ENCODE measurements at places on chromosomes 7 and 10.
A peak's percentile ranks its signal among the peaks of the same experiment; 100 is the strongest.

DNA sequence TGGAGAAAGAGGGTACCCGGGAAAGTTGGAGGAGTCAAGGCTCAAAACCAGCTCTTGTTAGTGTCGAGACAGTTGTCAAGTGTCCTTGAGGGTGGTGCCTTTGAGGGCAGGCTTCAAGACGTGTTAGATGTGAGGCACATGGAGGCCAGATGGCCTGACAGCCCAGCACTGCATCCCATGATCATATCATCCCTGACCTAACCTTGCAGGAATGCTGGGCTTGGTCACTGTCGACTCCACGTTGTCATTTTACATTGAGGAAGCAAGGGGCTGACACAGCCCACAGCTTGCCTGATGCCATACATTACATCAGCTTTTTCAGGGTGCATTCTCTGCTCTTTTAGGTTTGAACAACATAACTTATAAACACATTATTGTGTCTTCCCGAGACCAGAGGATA is 114.1 kb downstream of the ABCA13 start:
- peak; percentile 42 for DNase-seq

- DNase-seq, result peak; percentile 76
These were observed 256.4 kb upstream of the PHYHIPL start for GRCh38 chr10:58919927-58920654.

DNA sequence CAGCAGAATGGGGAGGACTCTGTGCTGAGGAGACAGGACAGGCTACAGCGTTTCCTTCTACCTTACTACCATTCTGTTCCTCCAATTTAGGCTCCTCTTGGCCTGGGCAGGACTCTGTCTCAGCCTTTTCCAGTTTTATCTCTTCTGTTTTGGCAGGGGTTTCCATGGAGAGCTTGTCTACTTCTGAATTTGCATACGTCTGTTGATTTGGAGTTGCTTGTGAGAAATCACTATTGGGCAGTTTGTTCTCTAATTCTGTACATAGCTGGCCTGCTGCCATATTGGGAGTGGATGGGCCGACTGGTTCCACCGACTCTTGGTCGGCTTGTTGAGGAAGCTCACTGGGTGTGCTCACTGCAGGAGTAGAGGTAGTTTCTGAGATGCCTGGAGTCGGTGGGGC is 136.8 kb downstream of the GALNT11 start:
- DNase-seq, result no peak

DNA sequence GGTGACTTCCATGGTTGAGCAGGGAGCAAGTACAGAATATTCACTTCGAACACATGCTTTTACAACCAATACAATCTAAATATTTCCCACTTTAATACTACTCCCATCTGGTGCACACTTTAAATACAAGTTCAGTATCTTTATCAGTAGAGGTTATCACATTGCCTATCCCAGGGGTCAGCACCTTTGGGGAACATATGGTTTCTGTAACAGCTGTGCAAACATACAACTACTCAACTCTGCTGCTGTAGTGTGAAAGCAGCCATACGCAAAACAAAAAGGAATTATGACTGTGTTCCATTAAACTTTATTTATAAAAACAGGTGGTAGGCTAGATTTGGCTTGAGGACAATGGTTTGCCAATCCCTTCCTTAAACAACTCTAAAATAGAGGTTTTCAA is 157.5 kb downstream of the XPNPEP1 start:
- DNase-seq, result no peak

DNA sequence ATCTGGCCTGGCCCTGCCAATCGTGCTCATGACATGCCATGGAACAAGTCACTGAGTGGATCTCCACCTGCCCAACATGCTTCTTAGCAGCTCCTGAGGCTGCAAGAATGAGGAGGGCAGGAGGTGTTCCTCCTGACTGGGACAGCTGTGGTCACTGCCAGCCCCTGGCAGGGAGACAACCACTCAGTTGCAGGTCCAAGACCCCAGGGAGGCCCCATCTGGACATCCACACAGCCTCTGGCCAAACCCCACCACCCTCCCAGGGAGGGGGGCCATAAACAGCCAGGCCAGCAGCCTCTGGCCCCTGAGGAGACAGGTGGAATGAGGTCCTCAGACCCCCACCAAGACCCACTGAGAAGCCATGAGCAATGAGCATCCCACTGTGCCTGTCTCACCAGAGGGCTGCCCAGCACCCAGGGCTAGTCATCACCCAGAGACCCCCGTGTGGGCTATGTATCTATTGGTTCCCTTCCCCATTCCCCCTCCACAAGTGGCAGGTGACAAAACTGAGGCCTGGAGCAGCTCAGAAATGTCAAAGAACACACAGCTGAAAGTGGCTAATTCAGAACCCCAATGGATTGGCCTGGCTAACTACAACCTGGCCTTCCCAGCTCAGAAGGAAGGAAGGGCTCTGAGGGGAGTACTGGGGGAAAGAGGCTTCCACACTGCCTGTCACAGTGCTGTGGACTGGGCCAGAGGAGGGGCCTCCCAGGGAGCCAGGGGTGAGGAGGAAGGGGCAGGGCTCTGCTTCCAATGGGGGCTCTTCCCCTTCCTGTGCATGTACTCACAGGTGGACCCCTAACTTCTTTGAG is 3.0 kb downstream of the GPRIN2 start:
- DNase-seq, result no peak

- no peak for DNase-seq
These were observed 3.1 kb downstream of the CD36 start for GRCh38 chr7:80641548-80641947.

DNA sequence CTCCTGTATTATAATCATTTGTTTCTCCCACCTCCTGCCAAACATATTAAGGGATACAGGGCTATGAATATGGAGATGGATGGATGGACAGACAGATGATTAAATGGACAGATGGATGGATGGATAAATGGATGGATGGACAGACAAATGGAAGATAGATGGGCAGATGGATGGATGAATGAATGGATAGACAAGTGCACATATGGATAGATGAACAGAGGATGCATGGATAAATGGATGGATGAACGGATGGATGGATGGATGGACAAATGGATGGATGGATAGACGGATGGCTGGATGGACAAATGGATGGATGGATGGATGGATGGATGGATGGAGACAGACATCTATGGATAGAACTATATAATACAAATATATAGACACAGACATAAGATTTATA is 59.8 kb downstream of the EBF3 start:
- no peak for DNase-seq

DNA sequence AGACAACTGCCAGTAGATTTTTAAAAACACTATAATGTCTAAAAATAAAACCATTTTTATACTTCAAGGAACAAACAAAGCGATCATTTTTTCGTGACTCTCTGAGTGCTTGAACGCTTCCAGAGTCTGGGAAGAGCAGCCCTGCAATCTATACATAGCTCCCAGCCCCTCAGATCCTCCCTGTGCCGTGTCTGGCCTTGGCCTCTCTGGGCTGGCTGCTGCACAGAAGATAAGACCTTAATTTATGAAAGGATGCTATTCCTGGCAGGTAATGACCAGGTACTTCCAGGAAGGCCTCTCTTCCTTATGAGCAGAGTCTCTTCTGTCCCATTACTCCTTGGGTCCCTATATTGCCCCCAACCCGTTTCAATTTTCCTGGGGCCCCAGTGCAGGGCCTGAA is 200.9 kb upstream of the AOAH start:
- DNase-seq, result no peak

DNA sequence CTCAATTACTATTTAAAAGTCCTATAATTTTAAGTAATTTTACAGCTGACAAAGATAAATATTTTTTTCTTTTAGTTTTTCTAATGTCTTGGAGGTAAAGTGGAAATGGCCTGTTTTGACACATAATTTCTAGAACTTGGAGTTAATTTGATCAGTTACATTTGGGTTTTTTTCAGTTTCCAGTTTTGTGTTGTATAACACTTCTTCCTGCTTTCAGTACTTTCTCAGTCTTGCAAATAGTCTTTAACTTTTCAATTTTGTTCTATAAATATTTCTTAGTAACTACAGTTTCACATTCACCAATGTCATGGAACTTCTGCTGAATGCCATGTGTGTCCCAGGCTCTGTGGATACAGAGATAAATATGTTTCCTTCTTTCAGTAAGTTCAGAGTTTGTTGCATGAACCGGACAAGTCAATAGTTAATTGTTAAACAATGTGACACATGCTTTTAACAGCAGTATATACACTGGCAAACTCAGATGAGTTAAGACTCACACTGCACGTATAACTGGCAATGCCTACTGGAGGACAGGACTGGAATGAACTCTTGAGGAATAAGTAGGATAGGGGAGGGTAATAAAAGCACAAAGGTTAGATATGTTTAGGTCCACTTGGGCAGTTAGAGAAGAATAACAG is 4.6 kb downstream of the SHOC2 start:
- no peak for DNase-seq
